ENCODE measurements at places on chromosomes 7 and 10.

DNA sequence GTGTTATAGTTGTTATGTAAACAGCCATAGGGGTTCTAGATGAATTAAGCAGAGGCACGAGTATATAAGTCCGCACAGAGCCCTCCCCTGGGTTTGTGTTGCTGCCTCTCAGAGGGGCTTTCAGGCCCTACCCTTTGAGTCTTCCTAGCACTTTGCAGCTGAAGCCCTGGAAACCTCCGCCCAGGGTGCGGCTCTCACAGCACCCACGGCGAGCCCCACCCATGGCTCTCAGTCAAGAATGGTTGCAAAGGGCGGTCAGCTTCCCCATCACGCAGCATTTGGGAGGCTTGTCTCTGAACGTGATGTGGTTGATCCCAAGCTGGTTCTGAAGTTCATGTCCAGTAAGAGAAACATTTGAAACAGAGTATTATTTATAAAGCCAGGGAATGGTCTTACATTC lies 18.8 kb upstream of the INSIG1 start:
- DNase-seq = no peak

GRCh38 chr7:96244244-96244991 lies 77.5 kb downstream of the SLC25A13 start:
- DNase-seq = no peak

DNA sequence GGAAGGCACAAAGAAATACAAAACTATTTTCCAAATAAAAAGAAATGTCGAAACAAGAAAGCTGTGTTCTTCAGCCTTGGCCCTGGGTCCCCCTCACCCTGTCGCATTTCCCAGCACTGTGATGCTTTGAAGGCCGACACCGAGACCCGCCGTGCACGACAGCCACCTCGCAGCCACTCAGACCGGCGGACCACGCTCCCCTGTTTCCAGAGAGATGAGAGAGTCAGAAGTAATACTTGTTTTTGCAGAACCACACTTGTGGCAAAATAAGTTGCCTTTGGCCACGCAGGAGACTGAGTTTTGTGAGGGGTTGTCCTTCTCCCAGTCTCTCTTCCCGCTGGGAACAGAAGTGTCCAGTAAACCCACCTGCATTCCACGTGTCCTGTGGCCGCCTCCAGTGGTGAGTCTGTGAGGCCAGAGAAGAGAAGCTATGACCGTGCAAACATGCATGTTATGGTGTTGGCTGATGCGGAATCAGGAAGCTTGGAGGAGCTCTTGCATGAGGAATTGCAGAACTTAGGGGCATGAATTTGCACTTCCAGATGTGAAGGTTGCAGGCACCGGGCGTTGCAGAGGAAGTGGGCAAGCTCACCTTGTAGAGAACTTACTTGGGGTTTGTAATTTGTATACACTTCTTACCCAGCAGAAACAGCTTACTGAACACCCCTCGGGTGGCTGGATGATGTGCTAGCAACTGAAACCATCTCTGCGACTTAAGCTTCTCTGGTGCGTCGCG lies 194.5 kb downstream of the EBF3 start:
- no peak for DNase-seq

- no peak for DNase-seq
These were observed 66.3 kb downstream of the MTERF1 start for GRCh38 chr7:91814189-91814588.

- no peak for DNase-seq
These were observed 103.0 kb downstream of the RNF133 start for GRCh38 chr7:122595885-122596284.

- no peak for DNase-seq
These were observed 21.4 kb downstream of the HKDC1 start for GRCh38 chr10:69241575-69241974.

GRCh38 chr7:76357475-76358010 lies 1.2 kb downstream of the YWHAG start:
- no peak for DNase-seq

GRCh38 chr7:28595076-28595475 lies 182.8 kb downstream of the CREB5 start:
- DNase-seq = no peak

Measured in NCI-H524 treated with DMSO at 0.1 percent for 48 hours (cell line).